ENCODE measurements at places on chromosomes 4 and X. TPM values are rescaled to one million over a fixed set of nuclear protein-coding genes. Genes with fewer than 3 reads are reported as not detected.

The PDGFC gene
- 22.0 TPM for total RNA-seq

The GK2 gene
- total RNA-seq, result not detected

The TMEM156 gene
- total RNA-seq, result 0.39 TPM

The NEIL3 gene
- total RNA-seq, result 2.3 TPM

The DMRTC1 gene
- total RNA-seq, result not detected

- DNase-seq, result no peak
Measured at GRCh38 chrX:137032341-137032694, 1.5 kb downstream of the GPR101 start.

DNA sequence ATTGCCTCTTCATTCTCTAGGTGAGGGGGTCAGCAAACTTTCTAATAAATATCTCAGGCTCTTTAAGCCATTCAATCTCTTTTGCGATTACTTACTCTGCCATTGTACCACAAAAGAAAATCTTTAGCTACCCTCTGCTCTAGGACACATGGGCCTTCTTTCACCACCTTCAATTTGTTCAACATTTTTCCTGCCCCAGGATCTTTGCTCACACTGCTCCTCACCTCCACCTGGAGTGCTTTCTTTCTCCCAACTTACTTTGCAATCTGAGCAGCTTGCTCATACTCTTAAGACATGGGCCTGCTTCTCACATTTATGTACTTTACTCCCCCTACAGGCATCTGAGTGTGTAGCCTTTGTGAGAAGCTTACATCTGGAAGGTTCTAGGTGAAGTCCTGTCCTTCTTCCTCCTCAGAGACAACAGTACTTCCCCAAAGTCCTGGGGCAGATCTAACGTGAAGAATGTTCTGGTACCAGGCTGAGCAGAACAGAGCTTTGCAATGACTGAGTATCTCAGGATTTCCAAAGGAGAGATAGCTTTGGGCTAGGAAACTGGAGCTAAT lies 55.0 kb upstream of the PRDM5 start:
- peak; percentile 7 for DNase-seq

DNA sequence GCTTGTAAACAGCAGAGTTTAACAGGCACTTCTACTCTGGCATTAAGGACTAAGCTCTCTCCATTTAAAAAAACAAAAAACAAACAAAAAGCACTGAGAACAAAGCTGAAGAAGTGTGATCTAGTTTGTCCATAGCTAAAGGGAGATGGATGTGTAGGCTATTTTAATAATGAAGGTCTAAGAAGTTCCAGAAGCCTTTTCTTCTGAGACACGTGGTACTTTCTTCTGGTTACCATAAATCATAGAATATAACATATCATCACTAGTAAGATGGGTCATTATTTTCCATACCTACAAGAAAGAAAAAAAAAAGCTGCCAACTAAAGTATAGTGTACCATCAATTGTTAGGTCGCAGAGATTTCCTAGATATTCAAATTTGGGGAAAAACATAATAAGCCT lies 722 bp upstream of the NBDY start:
- DNase-seq, result no peak

DNA sequence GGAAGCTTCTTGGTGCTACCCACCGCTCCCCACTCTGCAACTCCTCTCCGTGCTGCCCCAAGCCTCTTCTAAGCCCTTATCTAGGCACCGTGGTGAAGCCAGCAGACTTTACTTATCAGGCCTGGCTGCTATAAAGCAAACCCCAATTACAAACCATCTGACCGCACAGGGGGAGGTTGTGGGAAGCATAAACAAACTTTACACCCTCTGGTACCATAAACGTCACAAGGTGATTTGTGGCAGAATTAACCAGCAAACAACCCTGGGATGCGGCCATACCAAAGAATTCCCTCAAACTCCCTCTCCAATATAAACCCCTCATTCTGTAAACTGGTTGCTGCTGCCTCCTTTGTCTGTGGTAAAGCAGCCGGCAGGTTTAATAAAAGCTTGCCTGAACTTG lies 55.2 kb downstream of the MAGEC2 start:
- no peak for DNase-seq

DNA sequence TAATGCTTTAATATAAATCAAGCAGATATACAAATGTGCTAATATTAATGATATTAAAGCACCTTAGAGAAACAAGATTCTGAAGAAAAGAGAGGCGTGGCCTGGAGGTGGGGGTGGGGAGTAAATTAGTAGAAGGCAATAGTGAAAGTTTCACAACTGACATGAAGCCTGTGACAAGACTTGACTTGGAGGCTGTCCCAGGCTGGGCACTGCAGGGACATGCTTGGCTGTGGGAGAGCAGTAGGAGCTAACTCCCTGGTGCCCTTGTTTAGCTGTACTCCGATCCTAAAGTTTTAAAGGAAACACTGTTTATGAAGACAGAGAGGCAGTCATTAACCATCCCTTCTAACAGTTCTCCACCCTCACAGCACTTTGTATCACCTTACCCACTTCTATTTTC lies 239.0 kb upstream of the MAB21L2 start:
- no peak for DNase-seq

All from dermis microvascular lymphatic vessel endothelial cell (primary cell).